ENCODE measurements at places on chromosomes 6 and 20.

DNA sequence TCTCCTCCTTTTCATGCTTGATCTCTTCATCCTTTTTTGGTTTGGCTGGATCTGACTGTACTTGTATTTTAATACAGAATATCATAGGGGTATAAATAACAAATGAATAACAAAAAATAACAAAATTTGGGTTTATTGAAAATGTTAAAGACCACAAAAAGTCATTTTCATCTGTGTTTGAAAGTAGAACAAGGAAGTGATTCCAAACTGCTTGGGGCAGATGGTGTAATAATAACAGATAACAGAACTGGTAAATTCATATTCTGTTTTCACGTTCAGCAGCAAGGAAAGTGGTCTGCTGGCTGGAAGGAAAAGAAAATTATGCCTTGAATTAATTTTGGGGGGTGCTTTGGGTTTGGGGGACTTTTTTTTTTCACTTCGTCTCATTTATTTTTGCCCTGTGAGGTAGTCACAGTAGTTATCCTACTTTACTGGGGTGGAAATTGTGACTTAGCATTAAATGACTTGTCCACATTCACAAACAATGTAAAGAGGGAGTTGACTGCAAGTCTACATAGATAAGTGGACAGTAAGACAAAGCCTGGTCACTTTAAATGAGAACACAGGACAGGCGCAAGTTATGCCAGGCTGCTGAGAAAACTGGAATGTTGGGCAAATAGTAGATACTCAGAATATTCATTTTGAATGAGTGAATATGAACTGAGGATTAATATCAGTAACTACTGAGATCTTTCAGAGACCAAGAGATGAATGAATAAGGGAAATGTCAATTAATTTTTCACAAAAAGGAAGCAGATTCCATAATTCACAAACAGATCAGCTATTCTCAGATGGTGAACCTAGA is 193.9 kb upstream of the CITED2 start:
- no peak for DNase-seq

GRCh38 chr6:151290877-151291721 is 51.3 kb downstream of the AKAP12 start:
- DNase-seq: no peak

DNA sequence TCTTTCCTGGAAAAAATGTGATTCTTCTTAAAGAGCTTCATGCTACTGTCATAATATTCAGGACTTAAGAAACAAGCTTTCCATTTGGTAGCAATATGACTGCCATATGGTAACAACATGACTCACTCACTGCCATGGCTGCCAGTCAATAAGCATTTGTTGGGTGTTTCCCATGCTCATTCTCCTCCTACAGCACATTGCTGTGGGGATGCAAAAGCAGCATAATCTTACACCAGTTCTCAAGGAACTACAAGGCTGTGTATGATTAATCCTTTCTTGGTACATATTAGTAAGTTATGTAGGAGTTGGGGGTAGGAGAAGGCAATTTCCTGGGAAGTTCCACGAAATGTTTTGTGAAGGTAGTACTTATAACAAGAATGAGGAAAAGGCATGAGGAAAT is 76.7 kb downstream of the CEP162 start:
- DNase-seq: peak; percentile 33

DNA sequence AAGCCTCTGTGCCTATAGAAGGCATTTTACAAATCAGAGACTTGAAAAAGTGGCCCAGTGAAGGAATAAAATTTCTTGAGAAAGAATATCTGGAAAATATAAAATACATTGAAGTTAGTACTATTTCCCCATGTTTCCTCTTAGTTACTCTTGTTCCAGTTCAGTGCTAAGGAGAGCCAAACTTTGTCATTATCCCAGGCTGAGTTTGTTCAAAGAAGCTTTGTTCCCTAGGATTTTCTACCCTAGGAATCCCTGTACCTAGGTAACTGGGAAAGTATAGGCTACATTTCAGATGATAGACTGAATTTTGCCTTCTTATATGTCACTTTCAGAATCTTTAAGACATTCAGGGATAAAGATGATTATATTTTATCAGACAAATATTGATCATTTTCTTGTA is 1395.7 kb upstream of the MAP3K7 start:
- no peak for DNase-seq

DNA sequence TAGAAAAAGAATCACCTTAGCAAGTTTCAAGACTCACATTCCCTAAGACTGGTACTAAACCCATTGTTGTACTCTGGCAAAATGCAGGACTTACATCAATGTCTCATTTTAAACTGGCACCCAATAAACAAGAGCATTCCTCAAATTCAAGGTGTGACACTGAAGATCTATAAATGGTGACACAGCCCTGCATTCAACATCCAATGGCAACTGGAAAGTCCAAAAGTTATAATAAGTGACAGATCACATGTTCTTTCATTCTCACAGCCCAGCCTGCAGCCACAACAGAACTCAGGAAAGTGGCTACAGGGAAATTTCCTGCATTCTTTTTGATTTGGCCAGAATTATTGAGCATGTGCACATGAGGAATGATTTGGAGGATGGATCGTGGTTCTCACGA is 57.5 kb downstream of the MBOAT1 start:
- no peak for DNase-seq

DNA sequence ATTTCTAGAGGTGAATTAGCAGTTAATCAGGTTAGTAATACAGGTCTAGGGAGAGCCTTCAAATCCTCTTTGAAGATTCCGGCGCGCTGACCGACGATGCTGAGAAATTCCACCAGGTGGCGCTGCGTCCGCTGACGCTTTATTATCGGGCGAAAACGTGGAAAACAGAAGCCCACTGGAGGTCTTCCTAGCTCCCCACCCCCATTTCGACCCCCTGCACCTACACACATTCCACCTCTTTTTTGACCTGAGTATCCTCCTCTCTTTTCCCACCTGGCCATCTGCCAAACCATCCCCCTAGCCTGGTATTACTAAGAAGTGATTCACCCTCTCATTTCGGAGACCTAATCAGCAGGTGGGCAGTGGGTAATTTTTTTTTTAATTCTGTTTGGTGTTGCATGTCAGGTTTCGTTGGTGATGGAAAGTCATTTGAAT is 65.4 kb upstream of the RIN2 start:
- DNase-seq: no peak

- DNase-seq: no peak
These were observed 90.1 kb downstream of the TAF4 start for GRCh38 chr20:61975407-61976129.

DNA sequence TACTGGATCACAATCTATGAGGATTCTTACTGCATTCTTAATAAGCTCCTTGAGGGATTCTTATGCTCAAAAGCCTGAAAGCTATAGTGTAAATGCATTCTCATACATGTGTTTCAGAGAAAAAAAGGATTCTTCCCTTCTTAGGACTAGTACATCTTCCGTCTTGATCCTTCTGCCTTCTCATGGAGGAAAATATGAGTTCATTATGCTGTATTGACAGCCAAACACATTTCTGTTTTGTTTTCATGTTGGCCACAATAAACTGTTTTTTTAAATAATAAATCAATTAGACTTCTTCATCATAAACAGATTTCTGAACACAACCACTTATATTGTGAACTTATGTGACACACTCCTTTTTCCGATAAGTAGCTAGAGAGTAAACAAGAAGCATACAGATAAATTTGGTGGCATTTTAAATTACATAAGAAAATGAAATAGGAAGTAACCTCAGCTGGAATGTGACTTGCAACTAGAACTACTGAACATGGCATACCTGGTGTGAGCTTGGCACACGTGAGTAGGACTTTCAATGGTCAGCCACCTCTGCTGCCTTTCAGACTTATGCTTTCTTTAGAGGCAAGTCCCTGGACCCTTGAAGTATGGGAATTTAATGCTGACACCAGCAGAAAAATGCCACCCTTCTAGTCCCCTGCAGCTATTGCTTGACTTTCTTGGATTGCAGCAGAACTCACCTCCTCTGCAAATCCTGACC is 350.4 kb downstream of the BCKDHB start:
- no peak for DNase-seq

DNA sequence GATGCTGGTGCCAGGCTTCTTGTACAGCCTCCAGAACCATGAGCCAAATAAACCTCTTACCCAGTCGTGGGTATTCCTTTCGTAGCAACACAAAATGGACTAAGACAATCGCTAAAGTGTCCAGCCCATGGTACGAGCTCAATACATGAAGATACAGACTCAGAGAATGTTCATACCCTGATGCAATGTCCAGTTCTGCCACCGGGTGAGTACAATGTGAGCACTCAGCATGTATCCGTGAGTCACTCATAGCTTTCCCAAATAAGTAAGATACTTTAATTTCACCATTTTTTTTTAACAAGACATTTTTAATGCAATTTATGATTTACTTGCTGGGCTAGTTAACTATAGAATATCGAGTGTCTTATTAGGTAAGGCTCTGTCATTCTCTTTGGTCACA is 26.7 kb upstream of the PDE10A start:
- no peak for DNase-seq

GRCh38 chr6:43299338-43300293 is 1.6 kb downstream of the SLC22A7 start:
- no peak for DNase-seq

DNA sequence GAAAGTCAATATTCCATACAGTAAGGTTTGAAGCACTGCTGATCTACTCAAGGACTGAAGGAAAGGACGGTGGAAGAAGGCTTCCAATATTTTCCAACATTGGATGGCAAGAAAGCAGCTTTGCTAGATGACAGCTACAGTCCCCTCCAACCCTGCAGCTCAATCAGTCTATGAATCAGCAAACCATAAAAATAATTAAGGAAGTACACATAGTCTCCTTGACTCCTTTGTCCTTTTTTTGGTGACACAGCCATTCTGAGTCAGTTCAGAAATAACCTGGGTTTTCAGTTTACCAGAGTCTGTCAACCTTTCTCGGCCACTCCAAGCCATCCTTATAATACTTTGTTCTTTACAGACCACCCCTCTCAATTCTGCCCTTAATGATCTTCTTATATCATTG is 232.5 kb downstream of the IBTK start:
- no peak for DNase-seq

GRCh38 chr20:48205786-48206185 is 420.5 kb upstream of the SULF2 start:
- no peak for DNase-seq

DNA sequence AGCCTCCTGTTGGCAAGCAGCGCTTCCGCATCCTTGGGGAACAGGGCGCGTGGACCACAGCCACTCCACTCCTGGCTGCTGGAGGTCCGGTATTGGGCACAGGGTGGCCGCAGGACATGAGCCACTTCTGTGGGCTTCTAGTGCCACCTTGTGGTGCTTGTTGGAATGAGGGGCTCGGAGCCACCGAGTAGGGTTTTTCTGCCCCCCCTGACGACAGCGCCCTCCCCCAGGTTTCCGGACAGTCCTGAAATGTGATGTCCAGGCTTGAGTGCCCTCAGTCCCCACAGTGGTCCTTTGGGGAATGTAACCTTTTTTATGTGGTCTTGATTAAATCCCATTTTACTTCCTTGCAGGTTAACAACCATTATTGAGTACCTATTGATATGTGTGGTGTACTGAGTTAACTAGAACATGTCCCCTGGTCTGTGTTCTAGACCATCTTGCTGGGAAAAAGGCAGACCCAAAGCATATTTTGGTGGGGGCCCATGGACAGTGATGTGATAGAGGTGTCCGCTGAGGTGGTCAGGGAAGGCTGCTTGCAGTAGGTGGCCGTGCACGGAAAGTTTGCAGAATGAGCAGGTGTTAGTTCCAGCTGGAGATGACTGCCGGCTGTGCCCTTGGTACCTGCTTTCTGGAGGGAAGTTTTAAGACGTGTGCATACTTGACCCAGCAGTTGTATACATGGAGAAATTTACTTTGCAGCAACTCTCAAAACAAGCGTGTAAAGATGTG is 70.0 kb downstream of the PTPN1 start:
- DNase-seq: no peak

- DNase-seq: no peak
These were observed 54.0 kb upstream of the IPCEF1 start for GRCh38 chr6:154410619-154411072.

DNA sequence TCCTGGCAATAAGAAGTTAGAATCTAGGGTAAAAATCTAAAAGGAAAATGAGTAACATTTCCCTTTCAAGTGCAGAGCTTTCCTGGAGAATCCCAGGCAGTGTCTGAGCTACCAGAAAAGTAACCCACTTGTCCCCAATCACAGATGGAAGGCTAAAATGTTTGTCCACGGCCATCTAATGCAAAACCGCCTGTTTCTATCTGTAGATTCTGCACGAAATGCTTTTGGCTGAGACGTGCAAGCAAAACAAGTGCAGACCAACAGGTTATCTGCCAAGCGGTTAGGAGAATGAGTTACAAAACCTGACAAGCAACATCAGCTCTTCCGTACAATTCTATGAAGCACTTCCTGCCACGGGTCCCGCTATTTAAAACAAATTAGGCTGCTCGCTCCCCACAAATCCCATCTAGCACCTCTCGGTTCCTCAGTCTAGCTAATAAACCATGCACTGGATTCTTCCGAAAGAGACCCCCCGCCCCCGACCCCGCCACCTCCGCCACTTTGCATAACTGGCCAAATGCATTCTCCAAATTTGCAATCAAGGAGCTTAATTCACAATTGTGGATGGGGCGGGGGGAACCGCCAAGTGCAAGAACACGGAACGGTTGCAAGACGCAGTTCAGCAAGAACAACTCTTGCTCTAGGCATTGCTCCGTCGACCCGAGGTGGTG is 1.4 kb downstream of the ELOVL5 start:
- DNase-seq: no peak

- no peak for DNase-seq
These were observed 301.8 kb upstream of the AGPAT4 start for GRCh38 chr6:161575523-161576254.

GRCh38 chr6:75882734-75883133 is 133.7 kb downstream of the MYO6 start:
- no peak for DNase-seq

- no peak for DNase-seq
These were observed 845 bp upstream of the ANKRD60 start for GRCh38 chr20:58229198-58229798.

DNA sequence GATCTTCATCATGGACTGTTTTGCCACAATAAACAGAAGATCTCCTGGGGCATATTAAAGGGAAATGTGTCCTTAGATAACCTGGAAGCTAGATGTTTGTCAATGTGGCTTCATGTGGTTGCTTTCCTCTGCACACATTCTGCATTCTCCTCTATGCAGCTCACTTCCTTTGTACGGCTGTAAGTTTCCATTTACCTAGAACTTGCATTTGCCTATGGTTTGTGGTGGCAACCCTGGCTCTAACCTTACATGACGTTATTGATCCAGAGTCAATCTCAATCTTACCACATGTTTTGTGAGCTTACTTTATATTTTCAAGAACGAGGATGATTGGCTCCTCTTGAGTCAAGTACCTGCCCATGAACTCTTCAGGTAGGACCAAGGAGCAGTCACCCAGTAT is 863.1 kb downstream of the MAFB start:
- no peak for DNase-seq

DNA sequence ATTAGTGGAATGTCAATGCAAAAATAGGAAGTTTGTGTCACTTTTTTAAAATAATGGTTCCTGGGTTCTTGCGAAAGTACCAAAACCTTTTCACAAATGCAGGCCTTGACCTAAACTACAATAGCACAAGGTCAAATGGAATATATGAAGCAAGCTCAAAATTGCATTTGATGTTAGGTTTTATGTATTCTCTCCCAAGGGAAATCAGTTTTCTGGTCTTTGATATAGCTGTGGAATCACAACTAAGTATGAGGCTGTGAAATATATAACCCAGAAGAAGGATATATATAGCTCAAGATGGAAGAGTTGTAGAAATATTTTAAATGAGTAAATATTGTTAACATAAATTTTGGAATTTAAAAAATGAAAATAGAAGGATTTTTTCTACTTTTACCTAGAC is 327.3 kb downstream of the RIMS1 start:
- no peak for DNase-seq

All from NCI-H1694 treated with DMSO at 0.1 percent for 48 hours (cell line).